Mammary epithelial cell (primary cell): ENCODE measurements at places on chromosomes 7 and 10. TPM values are rescaled to one million over a fixed set of nuclear protein-coding genes. Genes with fewer than 3 reads are reported as not detected.

NPSR1 gene
- polyA plus RNA-seq, result not detected

GRCh38 chr7:103626776-103627175 lies 180.8 kb upstream of the SLC26A5 start:
- no peak for DNase-seq

GRCh38 chr7:116802144-116802745 lies 60.1 kb upstream of the CAPZA2 start:
- DNase-seq, result no peak

ASAH2 gene
- 0.45 TPM for polyA plus RNA-seq

GRCh38 chr7:141123522-141123921 lies 49.7 kb downstream of the TMEM178B start:
- no peak for DNase-seq

DNA sequence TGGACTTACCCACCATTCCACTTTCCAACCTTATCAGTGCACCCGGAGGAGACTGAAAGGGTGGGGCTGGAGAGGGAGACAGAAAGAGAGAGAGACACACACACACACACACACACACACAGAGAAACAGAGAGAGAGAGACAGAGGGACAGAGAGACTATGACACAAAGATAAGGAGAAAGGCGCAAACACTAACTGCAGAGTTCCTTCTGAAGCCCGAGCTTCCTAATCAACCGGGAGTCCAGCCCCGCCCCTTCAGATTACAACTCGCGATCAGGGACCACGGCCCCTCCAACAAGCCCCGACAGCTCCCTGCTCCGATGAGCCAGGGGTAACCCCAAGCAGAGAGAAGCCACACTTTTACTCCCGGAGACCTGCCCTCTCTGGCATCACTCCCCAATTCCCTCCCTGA lies 499 bp downstream of the GAL3ST4 start:
- no peak for DNase-seq

DNA sequence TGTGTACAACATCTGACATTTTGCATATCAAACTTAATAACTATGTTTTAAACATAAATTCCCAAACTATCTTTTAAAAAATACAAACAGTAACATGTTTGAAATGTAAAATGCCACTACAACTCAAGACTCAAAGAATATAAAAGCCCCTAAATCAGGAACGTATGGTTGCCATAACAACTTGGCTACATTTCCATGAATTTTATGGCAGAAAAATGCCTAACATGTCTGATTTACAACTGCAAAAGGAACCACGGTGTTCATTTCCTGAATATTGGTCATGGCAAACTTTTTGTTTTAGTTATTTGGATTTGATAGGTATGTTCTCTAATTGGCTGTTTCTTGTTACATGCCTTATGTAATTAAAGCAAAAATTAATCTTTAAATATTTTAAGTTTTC lies 2.0 kb downstream of the SOSTDC1 start:
- DNase-seq, result no peak

DNA sequence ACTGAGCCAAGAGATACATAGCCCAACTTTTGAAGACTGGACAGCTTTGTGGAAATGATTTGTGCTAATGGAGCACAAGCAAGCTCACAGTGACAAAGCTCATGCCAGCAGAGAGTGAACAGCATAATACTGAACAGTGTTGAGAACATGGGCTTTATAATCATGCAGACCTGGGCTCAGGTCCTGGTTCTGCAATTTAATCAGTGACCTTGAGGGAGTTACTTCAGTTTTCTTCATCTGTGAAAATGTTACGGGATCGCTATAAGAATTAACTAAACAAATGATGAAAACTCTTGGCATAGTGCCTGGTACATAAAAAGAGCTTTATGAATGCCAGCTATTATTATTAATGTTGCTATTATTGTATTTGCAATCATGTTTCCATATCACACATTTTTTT lies 690.5 kb upstream of the LRRN3 start:
- DNase-seq, result no peak
